ENCODE measurements at places on chromosomes 16 and 17. TPM values are rescaled to one million over a fixed set of nuclear protein-coding genes. Genes with fewer than 3 reads are reported as not detected.

The COTL1 gene
- total RNA-seq: 55.0 TPM

The HAGHL gene
- total RNA-seq: 4.1 TPM

The PRAC1 gene
- not detected for total RNA-seq

The YBX2 gene
- total RNA-seq: 1.8 TPM

The ARL5C gene
- total RNA-seq: not detected

The PRKCB gene
- total RNA-seq: 17.5 TPM

Measured in posterior vena cava (tissue), 2 donors.